ENCODE measurements at places on chromosomes 2 and 18.

GRCh38 chr2:1640301-1641135, 103.8 kb downstream of the PXDN start:
- no peak for DNase-seq

- DNase-seq: no peak
These were observed 5.8 kb downstream of the GAD1 start for GRCh38 chr2:170822290-170823087.

DNA sequence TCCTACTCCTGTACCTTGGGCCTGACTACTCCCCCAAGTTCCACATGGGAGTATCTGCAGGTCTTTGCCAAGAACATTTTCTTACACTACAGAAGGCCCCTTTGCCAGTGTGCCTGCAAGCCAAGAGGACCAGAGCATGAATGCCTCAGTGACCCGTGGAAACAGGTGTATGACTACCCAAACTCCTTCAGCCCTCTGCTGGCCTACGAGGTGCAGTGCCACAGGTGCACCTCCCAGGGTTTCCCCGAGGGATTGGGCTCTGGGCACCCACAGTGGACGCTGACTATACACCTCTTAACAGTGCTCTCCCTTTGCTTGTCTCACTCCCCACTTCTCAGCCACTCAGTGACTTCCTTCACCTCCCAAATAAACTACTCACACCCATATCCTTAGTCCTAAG, 91.4 kb downstream of the COL6A3 start:
- no peak for DNase-seq

GRCh38 chr18:79200546-79201268, 131.5 kb downstream of the ATP9B start:
- no peak for DNase-seq

- DNase-seq: no peak
These were observed 286.2 kb upstream of the VRK2 start for GRCh38 chr2:57760381-57760801.

DNA sequence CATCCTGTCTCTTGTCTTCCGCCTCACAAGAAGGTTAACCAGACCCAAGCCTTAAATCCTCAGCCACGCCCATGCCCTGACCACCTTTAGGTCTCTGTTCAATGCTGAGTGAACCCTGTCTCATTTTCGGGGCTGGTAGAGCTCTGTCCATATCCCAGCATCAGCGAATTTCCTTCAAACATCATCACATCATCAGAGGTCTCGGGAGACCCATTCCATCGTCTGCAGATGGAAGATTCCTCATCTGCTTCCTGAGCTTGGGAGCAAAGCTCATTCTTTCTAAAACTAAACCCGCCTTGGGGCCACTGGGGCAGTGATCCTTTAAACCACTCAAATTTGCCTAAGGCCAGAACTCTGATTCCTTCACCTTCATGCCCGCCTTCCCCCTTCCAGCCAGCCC, 173.7 kb downstream of the TTC32 start:
- no peak for DNase-seq

GRCh38 chr2:43736637-43737036, 37.2 kb upstream of the DYNC2LI1 start:
- DNase-seq: no peak

DNA sequence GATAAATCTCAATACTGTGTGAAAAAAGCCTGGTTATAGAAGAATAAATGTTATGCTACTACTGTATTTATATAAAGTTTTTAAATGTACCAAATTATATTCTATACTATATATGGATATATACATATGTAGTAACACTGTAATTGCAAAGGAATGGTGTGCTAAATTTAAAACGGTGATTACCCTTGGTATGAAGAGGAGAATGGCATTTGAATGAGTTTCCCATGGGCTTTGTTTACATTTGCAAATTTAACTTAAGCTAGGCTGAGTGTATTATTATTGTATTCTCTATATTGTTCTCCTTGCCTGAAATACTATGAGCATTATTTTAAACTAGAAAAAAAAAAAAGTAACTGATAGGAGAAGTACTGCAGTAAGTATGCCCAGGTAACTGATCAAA, 4.7 kb upstream of the SP3 start:
- no peak for DNase-seq

- DNase-seq: no peak
These were observed 559.8 kb upstream of the REG3G start for GRCh38 chr2:78465707-78466106.

DNA sequence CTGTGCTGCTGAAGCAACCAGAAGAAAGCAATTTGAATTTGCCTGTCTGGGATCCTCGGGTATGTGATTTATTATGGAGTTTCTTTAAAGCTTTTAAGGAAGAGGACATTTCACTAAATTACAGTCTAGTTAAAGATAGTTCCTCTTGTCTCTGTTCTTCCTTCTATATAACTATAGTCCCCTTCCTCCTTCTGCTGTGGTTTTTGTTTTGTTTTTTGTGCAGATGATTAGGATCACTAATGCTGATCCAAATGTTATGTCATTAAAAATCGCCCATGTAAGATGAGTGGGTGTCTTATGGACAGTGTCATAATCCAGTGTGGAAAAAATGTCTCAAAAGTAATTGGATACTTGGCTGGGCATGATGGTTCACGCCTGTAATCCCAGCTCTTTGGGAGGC, 24.7 kb downstream of the PAPOLG start:
- no peak for DNase-seq

GRCh38 chr2:147800316-147800715, 44.5 kb upstream of the ACVR2A start:
- no peak for DNase-seq

- no peak for DNase-seq
These were observed 44.6 kb upstream of the SMAD2 start for GRCh38 chr18:47975105-47975504.

GRCh38 chr2:81412681-81413080, 1108.1 kb upstream of the LRRTM1 start:
- DNase-seq: no peak

DNA sequence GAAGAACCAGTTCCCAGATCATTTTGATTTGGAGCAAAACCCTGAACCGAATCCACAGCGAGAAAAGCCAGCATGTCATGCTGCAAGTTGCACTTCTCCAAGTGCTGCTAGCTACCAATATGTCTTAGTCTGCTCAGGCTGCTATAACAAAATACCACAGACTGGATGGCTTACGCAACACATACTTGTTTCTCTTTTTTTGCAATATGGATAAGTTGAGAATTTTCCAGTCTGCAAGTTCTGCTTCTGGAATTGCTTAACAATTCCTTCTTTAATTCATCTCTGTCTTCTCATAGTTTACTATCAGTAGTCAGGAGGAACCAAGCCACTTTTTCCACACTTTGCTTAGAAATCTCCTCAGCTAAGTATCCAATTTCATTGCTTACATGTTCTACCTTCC, 105.9 kb upstream of the RBBP8 start:
- no peak for DNase-seq

- DNase-seq: no peak
These were observed 4.0 kb downstream of the CHRNG start for GRCh38 chr2:232543491-232543890.

GRCh38 chr2:179946810-179947615, 60.1 kb downstream of the CWC22 start:
- no peak for DNase-seq

- DNase-seq: no peak
These were observed 80.8 kb upstream of the CERS6 start for GRCh38 chr2:168375195-168375798.

GRCh38 chr2:5933669-5934068, 241.5 kb downstream of the SOX11 start:
- no peak for DNase-seq

GRCh38 chr2:78967294-78967693, 58.2 kb upstream of the REG3G start:
- DNase-seq: no peak

DNA sequence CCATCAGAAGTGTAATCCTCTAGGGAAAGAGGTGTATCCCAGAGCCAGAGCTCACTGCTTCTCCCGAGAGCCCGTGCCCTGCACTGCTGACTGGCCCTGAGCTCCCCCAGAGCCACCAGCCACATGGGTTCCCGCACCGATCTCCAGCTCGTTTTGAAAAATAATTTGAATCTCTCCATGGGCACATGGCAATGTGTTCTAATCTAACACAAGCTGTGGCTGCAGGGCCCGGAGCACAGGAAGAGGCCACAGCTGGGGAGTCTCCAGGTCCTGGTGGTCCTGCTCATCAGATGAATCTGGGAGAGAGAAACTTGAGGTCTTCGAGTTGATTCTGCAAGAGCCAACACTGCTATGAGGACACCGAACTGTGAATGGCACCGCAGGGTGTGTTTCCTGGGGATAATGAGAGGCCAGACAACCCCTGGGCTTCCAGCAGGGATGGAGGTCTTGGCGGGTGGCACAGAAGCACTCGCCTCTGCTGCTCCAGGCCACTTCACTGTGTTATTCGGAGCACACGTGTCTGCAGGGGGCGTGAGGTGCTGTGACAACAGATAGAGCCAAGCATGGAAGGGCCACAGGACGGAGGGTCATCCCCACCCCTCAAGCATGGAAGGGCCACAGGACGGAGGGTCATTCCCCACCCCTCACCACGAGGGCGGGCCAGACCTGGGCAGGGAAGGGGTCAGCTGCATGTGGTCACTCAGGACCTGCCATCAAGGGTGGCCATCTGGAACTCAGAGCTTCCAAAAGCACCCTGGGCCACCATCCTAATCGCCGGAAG, 196.8 kb downstream of the NDUFA10 start:
- DNase-seq: no peak

GRCh38 chr2:149399934-149400615, 69.7 kb downstream of the LYPD6 start:
- DNase-seq: no peak

- no peak for DNase-seq
These were observed 10.8 kb downstream of the DUSP19 start for GRCh38 chr2:183089192-183089851.

- no peak for DNase-seq
These were observed 13.6 kb upstream of the ZSCAN30 start for GRCh38 chr18:35303610-35304009.

DNA sequence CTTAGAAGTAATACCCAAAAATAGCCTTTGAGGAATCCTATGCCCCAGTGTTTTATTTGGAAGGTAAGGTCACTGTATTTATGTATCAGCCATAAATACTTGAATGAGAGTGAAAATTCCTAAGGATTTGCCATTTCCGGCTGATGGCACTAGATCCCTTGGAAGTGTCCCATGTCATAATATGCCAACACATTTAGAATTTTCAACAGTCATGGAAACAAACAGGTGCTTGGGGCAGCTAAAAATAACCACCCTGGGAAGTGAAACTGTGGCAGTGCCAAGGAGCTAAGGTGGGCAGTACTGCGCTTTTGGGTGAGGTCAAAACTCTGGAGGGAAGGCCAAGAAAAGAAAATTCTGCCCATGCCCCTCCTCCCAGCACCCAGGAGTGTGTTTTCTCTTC, 80.2 kb downstream of the TCF7L1 start:
- DNase-seq: no peak

DNA sequence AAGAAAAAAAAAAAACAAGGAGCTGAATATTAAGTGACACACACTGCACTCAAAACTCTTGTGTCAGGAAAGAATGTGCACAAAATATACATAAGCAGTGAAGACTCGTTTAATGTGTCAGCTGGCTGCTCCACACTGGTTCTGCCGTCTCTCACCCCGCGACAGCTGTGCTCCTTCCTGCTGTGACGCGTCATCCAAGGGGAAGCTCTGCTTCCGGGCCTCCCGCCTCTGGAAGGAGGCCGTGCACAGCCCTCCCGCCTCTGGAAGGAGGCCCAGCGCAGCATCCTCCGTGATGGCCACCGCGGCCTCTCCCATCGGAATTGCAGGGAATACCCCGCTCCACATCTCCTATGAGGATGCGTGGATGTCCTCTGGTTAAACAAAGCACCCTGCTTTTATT, 151.0 kb downstream of the HDAC4 start:
- no peak for DNase-seq

GRCh38 chr18:69175681-69176080, 225.0 kb upstream of the DOK6 start:
- no peak for DNase-seq

GRCh38 chr18:79300413-79300812, 95.3 kb upstream of the NFATC1 start:
- DNase-seq: no peak

DNA sequence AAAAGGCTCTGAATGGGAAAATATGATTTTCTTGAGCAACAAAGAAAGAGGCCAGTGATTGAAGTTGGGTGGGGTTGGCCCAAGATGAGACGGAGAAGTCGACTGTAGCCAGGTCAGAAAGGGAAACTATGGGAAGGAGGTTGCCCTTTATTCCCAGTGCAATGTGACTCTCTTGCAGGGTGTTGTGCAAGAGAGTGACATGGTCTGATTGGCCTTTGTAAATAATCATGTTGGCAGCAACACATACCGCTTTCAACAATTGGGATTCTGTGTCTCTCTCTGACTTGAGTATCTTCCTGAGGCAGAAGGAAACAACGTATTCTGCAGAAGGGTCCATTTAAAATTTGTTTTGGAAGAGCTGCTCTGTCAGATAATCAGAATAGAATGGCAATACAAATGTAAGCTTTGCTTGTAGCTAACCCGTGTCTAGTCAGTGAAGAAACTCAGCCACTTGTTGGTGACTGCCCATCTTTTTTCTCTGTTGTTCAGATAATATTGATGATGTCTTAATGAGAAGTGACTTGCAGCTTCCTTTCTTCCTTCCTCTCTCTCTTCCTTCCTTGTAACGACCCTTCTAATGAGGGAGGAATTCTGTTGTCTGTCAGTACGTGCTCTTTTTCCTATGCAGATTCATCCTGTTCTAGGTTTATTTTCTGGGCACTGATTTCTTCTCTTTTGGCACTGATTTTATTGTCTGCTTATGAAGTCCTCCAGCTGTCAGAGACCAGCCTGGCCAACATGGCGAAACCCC, 311.0 kb upstream of the FAM98A start:
- no peak for DNase-seq

- no peak for DNase-seq
These were observed 290.8 kb downstream of the ALPK2 start for GRCh38 chr18:58338141-58338540.

DNA sequence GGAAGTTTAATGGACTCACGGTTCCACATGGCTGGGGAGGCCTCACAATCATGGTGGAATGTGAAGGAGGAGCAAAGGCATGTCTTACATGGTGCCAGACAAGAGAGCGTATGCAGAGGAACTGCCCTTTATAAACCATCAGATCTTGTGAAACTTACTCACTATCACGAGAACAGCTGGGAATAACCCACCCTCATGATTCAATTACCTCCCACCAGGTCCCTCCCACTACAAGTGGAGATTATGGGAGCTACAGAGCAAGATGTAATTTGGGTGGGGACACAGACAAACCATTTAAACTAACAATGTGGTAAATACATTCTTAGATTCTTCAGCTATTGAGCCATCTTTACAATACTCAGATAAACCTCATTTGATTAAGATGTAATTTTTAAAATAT, 176.1 kb downstream of the SH3BP4 start:
- no peak for DNase-seq

DNA sequence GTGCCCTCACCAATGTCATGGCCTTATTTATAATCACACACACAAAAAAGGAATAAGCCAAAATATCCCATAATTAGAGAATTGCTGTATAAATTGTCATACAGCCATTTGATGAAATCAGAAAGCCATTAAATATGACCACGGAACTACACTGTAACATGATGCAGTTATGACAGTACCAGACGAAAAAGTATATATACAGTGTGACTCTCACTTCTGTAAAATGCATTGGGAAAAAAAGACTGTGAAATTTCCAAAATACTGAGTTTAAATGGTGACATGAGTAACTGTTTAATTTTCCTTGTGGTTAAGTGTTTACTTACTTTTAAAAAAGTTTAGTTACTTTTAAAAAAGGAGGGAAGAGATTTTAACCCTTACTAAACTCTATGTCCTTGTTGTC, 25.4 kb downstream of the UXS1 start:
- no peak for DNase-seq
